Stimulated activated CD4-positive, alpha-beta T cell treated with anti-CD3 and anti-CD28 coated beads, Interleukin-15, amount 100 ng/mL, for 24 hours (primary cell): ENCODE measurements at places on chromosomes 5 and 9.
A peak's percentile ranks its signal among the peaks of the same experiment; 100 is the strongest.

- DNase-seq, result no peak
Measured at GRCh38 chr9:88143179-88143578, 4.9 kb upstream of the SPATA31C2 start.

DNA sequence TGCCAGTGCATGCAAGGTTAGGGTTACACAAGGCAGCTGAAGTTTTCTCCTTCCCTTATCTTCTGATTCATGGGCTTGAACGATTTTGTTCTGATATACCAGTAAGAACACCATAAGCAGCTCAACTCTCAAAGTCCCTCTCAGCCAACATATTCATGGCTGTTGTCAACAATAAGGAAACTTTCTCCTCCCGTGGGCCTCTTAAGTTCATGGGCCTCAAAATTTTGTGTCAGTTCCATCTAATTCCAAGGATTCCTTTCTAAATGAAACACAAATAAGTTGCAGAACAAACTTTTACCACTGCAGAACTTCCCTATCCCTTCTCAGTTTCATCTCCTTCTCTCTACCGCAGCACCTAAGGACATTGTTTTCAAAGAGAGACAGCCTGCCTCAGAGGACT lies 23.6 kb upstream of the CAST start:
- DNase-seq, result no peak

DNA sequence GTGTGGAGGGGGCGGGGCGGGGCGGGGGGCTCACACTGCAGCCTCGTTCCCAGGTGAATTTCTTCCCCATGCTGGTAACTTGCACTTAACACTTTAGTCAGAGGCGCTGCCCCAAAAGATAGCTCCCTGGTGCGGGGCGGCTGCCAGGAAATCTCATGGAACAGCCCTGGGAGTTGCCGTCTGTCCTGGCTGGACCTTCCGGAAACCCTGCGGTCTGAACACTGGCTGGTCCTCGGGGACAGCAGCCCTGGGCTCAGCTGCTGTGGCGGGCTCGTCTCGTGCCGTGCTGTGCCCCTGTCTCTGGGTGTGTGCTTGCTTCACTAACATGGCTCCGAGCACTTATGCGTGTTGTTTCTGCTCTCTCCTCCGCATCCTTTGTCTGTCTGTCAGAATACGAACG lies 25.8 kb downstream of the PTGES2 start:
- DNase-seq, result no peak

DNA sequence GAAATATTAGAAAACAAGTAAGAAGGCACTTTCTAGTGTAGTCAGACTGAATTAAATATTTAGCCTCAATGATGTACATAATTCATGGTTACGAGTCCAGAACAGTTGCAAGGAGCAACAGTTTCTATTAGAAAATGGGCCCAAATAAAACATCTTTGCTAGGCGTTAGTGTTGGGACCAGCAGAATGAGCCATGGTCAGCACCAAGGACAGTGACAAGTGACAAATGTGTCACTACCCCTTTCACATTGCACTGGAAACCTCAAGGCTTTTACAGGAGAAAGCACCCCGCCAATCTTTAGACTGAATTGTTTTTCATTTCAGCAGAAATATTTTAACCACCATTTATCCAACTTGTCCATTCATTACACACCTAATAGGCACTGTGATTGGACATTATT lies 301.3 kb upstream of the ADCY2 start:
- peak; percentile 13 for DNase-seq

- no peak for DNase-seq
Measured at GRCh38 chr9:116193636-116194035, 40.0 kb downstream of the PAPPA start.

DNA sequence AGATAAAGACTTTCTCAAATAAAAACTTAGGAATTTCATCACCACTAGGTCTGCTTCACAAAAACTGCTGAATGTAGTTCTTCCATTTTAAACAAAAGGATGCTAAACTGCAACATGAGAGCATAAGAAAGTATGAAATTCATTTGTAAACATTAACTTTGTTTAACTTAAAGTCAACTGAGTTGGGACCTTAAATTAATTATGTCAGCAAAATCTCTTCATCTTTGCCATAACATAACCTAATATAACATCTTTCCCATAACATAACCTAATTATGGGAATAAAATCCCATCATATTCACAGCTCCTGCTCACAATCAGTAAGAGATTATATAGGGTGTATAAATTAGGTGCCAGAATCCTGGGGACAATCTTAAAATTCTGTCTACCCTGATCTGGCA lies 78.8 kb upstream of the PCSK5 start:
- no peak for DNase-seq

DNA sequence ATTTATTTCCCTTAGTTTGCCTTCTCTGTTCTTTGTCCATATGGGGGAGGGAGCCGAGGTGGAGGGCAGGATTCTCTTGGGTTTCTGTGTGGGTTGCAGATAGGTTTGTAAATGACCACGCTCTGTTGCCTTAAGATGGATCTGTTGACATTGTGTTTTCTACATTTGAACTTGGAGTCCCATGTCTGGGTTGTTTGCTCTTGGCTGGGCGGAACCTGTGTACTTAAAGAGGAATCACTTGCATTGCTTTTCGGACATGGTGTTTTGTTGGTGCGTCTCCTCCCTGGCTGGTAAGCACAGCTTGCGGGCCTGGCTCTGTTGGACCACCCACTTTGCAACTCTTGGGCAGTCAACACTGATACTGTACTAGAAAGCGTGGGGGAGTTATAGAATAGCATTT lies 45.9 kb downstream of the EHMT1 start:
- no peak for DNase-seq

- DNase-seq, result no peak
Measured at GRCh38 chr9:102206432-102206831, 468.0 kb upstream of the GRIN3A start.

GRCh38 chr5:2560435-2560834 lies 191.0 kb downstream of the IRX2 start:
- DNase-seq, result no peak

DNA sequence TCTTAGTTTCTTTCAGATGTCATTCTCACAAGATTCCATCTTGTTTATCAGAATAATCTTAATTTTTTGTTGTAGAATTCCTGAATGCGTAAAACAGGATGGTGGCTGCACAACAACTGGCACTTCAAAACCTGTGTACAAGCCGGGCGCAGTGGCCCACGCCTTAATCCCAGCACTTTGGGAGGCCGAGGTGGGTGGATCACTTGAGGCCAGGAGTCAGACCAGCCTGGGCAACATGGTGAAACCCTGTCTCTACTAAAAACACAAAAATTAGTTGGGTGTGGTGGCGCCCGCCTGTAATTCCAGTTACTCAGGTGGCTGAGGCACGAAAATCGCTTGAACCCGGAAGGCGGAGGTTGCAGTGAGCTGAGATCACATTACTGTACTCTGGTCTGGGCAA lies 10.5 kb upstream of the CCNB1 start:
- DNase-seq, result no peak
